ENCODE measurements at places on chromosomes 11 and 22. TPM values are rescaled to one million over a fixed set of nuclear protein-coding genes. Genes with fewer than 3 reads are reported as not detected.

DNA sequence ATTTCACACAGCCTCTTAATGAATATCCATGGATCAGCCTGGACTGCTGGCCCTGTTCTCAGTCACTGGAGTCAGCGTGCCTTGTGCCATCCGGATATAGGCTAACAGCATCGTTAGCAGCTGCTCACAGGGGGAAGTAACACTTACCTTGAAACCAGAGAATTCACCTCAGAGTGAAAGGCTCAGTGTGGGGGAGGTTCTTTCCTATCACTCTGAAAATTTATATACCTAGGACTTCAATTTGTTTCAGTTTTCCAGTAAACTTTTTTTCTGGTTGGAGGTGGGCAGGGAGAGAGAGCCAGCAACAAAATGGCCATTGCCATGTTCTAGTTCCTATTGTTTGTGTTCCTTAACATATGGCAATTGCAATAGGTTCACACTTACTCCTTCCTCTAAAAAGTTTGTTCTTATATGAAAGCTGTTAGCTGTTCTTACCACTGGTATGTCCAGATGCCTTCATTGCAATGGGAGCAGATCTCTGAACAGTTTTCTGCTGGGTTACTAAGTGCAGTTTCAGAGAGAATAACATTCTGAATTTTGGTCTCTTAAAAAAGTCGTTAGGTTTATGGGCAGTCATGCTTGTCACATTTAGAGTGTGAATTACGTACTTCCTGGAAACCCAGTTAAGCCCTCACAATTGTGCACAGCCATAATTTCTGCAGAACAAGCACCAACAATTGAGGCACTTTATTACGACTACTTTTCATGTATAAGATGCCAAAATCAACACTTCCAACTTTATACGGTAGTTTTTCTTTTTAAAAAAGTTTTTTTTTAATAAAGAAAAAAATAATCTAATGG lies 247.6 kb downstream of the CADM1 start:
- no peak for DNase-seq

GRCh38 chr11:85955531-85955930 lies 100.3 kb downstream of the CCDC83 start:
- DNase-seq: no peak

- peak; percentile 75 for DNase-seq
These were observed 28.7 kb downstream of the CHRDL2 start for GRCh38 chr11:74702383-74703007.

- no peak for DNase-seq
These were observed 173.7 kb upstream of the NECTIN1 start for GRCh38 chr11:119902656-119903231.

DNA sequence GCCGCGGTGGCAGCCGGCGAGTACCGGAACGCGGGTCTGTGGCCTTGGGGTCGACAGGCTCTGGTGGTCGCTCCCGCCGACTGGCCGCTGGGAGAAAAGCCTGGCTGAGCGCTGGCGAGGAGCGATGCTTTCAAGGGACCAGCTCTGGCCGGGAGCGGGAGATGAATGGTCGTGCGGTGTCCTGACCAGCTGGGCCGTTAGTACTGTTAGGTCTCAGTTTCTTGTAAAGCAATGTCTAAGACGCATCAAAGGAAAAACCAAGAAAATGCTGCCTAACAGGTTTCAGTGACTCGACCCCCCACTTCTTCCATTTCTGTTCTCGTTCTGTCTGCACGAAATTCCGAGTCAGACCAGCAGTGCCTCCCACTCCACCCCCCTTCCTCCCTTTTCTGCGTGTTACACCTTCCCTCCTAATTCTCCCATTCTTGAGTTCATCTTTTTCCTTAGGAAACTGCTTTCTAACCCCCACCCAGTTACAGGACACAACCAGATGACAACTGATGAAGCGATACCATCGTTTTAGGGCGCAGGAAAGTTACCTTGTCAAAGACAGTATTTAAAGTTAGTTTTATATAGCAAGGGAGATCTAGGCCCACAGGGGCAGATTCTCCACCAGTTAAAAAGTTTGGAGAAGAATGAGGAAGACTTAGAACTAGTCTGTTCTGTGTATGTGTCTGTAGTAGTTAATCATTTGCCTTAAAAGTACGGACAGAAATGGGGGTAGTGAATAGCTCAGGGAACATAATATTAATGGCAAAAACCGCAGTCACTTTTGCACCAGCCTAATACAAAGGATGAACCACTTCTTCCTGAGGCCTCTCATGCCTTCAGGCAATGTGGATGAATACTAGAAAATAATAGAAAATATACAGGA lies 1.0 kb downstream of the CUL5 start:
- no peak for DNase-seq

DNA sequence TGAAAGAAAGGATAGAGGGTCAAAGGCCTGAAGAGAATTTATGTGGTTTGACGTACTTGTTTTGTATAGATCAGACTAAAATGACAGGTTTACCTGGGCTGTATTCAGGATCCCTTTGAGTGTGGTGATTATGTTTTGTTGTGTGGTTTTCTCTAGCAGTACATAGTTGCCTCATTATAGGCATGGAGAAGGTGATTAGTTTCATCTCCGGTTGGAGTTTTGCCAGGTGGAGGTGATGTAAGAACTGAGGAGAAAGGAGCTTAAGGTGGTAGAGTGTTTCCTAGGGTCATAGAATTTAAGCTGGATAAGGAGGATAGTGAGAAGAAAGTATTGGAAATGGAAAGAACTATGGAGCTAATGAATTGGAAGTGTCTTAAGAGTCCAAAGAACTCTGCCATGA lies 229.0 kb downstream of the TMEM135 start:
- DNase-seq: no peak

GRCh38 chr11:1832211-1832919 lies 2.4 kb upstream of the SYT8 start:
- DNase-seq: no peak

DNA sequence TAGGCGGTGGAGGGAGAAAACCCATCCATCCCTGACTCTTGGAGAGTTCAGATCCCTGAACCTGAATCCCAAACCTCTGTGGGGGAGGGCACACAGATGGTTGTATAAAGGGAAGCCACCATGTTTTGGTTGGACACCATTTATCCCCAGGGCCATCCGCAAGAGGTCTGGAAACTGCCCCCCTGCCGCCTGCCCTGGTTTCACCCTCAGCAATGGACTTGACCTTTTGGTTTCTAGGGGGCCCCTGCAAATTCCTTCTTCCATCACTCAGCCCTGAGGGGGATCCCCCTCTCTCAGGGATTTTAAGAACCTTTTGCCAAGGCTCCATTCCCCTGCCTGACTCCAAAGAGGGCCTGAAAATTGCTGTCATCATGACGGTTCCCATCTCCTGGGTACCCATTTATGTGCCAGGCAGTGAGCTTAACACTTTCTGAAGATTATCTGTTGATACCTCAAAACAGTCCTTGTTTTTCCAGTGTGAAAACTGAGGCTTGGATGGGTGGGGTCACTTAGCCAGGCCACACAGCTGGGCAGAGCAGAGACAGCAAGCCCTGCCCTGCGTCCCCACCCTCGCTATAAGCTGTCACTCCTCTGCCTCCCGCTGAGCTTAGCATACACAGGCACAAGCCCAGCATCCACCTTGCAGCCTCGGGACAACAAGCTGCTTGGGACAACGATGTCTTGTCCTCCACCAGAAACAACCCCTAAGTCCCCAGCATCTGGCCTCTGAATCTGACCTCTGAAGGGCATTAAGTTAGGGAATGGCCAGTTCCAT lies 33.2 kb upstream of the CRYBB3 start:
- no peak for DNase-seq

DNA sequence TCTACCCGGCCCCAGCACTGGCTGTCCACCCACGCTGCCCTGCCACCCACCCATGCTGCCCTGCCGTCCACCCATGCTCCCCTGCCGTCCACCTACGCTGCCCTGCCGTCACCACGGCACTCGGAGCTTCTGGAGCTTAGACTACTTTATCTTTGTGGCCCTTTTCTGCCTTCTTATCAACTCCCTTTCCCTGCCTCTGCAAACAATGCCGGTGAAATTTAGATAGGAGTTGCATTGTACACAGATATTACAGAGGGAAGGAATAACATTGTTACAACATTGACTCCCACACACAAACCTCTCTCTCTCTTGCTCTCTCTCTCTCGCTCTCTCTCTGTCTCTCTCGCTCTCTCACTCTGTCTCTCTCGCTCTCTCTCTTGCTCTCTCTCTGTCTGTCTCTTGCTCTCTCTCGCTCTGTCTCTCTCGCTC lies 33.7 kb upstream of the BRSK2 start:
- no peak for DNase-seq

GRCh38 chr11:2306452-2306823 lies 4.6 kb downstream of the TSPAN32 start:
- DNase-seq: peak; percentile 87

- DNase-seq: no peak
These were observed 108.3 kb upstream of the SYT13 start for GRCh38 chr11:45394294-45395085.

- DNase-seq: no peak
These were observed 2.3 kb upstream of the SLC25A1 start for GRCh38 chr22:19180740-19181410.

DNA sequence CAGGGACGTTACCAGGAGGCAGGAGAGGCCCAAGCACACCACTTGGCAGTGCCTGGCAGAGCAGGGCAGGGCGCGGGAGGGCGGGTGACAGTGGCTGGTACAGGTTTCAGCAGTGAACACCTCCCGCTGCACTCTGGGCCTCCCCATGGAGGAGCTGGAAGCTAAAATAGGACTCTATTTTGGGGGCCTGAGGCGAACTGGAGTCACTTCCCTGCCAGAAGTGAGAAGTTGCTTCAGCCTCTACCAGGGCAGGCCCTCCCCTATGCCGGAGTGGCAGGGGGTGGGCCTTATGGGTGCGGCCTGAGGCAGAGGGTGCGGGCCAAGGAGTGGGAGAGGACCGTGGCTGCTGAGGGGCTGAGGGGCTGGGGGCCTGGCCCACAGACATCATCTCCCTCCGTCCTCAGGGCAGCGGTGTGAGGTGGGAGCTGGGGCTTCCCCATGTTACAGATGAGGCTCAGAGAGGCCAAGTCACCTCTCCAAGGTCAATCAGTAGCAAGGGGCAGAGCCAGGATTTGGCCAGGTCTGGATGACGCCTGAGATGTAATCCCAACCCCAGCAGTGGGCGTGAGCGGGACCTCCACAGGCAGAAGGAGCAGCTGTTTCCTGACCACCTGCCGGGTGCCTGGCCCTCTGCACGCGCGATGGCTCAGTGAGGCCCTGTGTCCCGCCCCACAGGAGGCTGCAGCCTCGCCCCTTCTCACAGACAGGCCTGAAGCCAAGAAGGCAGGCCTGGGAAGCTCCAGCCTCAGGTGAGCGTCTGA lies 39.3 kb downstream of the KCNJ4 start:
- peak; percentile 39 for DNase-seq

DNA sequence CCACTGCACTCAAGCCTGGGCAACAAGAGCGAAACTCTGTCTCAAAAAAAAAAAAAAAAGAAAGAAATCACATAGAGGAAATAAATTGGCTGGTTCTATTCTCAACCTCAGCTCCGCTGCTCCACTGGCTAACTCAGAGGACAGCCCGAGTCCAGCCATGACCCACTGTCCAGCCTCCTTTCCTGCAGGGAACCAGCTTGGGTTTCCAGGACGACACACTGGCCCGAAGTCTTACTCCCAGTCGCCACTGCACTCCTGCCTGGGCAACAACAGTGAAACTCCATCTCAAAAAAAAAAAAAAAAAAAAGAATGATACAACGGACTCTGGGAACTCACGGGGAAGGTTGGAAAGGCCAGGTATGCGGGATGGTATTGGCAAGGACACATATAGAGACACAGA lies 31.5 kb downstream of the APOL3 start:
- no peak for DNase-seq

DNA sequence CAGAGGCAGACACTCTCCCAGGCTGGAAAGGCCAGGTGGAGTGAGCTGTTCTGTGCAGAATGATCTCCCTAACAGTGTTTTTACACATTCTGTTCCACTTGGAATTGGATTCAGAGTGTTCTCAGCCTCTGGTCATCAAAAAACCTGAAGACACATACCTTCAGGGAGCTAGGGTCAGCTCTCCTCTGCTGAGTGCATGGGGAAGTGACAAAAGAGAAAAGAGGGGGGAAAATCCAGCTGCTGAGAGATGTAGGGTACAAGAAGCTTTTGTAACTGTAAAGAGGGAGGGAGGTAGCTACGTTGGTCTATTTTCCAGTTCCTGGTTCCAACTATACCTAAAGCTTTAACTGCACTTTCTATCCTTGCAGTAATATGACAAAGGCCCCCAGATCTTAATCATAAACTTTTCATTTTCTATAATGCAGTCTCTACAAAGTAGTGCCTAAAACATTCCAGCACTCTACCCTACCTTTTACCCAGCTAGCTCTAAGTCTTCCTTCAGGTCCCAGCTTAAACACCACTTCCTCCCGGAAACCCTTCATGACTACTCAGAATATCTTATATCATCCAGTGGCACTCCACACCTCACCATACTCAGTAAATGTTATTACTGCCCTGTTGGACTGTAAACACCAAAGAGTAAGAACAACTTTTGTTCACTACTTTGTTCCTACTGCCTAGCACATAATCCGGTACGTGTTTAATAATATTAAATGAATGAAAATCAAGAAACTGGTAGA lies 9.2 kb downstream of the MAPK1 start:
- DNase-seq: no peak

DNA sequence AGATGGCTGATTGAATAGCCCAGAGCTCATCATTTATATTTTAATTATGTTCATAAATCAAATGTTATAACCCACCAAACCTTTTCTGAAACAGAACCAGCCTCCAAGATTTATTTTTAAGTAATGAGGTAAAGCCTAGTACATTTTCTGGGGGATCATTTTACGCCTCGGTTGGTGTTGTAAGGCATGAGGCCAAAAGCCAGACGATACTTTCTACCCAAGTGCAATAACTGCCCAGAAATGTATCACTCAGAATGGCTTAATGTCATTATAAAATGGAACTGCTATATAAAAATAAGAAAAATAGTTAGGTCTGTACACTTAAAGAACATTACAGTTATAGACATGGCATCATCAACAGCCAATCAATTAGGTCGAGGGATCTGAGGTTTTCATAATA lies 283.3 kb downstream of the CADM1 start:
- no peak for DNase-seq

DNA sequence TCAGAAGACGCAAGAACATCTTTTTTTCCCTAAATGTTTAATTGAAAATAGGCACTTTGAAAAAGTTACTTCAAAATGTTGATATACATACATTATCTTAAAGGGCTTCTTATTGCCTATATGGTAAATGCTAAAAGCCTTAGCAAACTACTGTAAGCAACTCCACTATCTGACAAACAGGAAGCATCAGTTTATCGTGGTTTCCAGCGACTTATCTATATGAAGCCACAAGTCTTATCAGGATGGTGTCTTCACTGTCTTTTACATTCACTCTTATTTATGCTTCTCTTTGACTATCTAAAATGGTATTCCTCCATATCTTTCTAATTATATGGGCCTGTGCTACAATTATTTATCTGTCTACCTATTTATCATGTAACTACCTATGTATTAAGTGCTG lies 2091.9 kb downstream of the LRRC4C start:
- no peak for DNase-seq

GRCh38 chr11:120605469-120605868 lies 93.9 kb downstream of the GRIK4 start:
- DNase-seq: no peak

The H19 gene
- total RNA-seq: 130 TPM

The HEPN1 gene
- not detected for total RNA-seq

The OR52A1 gene
- total RNA-seq: not detected

The MAP6 gene
- total RNA-seq: 13.5 TPM

The OR8G1 gene
- total RNA-seq: not detected

The MMP1 gene
- total RNA-seq: 0.57 TPM
